ENCODE measurements at places on chromosomes 5 and 9. TPM values are rescaled to one million over a fixed set of nuclear protein-coding genes. Genes with fewer than 3 reads are reported as not detected.

Gene FBXO4
- 8.1 TPM for total RNA-seq

Gene PCDHGA10
- total RNA-seq = 2.1 TPM

Gene DNAJC25
- total RNA-seq = 3.4 TPM

Gene TAF11L10
- not detected for total RNA-seq

Gene CD72
- total RNA-seq = not detected

Gene SLC27A6
- not detected for total RNA-seq

Gene HCN1
- not detected for total RNA-seq

Gene KCNV2
- not detected for total RNA-seq

Gene BHMT
- not detected for total RNA-seq

Gene CDHR2
- total RNA-seq = under 0.01 TPM

Gene APBA1
- total RNA-seq = 33.0 TPM

Gene AJM1
- total RNA-seq = 0.65 TPM

Gene PCA3
- under 0.01 TPM for total RNA-seq

Gene PDE6A
- 0.06 TPM for total RNA-seq

Gene CDH6
- total RNA-seq = 0.19 TPM

Gene PNPLA7
- 0.49 TPM for total RNA-seq

Gene TNFSF8
- total RNA-seq = not detected

Gene PCDHB11
- total RNA-seq = 0.16 TPM

Gene TMEM171
- 2.1 TPM for total RNA-seq

Gene NCS1
- total RNA-seq = 15.5 TPM

Gene CTNNA1
- total RNA-seq = 698 TPM

Gene PCDHGA4
- total RNA-seq = 1.3 TPM

Gene MATR3
- 160 TPM for total RNA-seq

Gene NR5A1
- not detected for total RNA-seq

Gene ERGIC1
- 122 TPM for total RNA-seq

Gene C5orf58
- not detected for total RNA-seq

Gene CCNI2
- total RNA-seq = 0.06 TPM

Gene SLC6A7
- total RNA-seq = not detected

Gene LCN2
- total RNA-seq = not detected

Gene CHSY3
- total RNA-seq = 2.6 TPM

Gene NOXA1
- total RNA-seq = 2.1 TPM

Gene FANCC
- total RNA-seq = 4.5 TPM

Gene GFRA3
- total RNA-seq = not detected

Gene C5orf46
- total RNA-seq = not detected

Gene RNF208
- total RNA-seq = 0.16 TPM

Gene STKLD1
- total RNA-seq = 0.49 TPM

Gene SLC35D2
- total RNA-seq = 25.5 TPM

Gene SKIC3
- 71.7 TPM for total RNA-seq

Gene AP3S1
- total RNA-seq = 42.4 TPM

Gene TAS2R1
- total RNA-seq = not detected

Gene PROB1
- 5.8 TPM for total RNA-seq
